ENCODE measurements at places on chromosomes 11 and 22.

- DNase-seq, result no peak
Measured at GRCh38 chr22:25375683-25376082, 156.2 kb downstream of the CRYBB2 start.

GRCh38 chr11:132992838-132993631 is 539.3 kb downstream of the OPCML start:
- DNase-seq, result peak; percentile 48

DNA sequence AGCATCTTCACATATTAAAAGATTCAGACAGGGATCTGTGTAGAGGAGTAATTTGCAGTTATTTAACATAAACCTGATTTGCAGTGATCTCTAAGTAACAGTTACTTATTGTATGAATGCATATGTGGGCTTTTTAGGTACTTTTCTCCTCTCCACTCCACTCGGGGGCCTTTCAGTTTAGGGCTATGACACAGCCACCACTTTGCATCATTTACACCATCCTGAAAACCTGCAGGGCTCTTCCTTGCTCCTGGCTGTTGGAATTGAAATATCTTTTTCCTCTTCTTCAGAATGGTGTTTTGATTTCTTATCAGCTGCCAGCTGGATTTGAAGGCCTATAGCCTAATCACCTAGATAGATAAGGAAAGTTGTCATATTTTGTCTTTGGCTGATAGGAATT is 580.8 kb downstream of the NELL1 start:
- DNase-seq, result no peak

DNA sequence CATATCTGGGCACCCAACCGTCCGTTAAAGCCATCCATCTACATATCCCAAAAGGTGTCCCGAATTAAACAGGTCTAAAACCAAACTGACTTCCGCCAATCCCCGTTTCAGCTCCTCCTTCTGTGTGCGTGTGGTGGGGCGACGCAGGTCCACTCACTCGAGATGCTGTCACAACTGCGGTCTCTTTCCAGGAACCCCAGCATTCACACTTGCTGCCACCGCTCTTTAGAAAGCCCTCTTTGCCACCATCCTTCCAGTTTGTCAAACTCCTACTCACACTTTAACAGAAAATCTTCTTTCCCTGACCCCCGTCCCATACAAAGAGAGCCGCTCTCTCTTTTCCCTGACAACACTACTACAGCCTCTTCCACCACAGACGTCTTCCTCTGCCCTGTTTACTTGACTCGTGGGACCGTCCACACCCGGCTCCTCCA is 467 bp downstream of the ESS2 start:
- no peak for DNase-seq

- DNase-seq, result no peak
Measured at GRCh38 chr11:105553025-105553424, 56.8 kb upstream of the GRIA4 start.

GRCh38 chr11:23425381-23425780 is 565.1 kb upstream of the CCDC179 start:
- DNase-seq, result peak; percentile 28

DNA sequence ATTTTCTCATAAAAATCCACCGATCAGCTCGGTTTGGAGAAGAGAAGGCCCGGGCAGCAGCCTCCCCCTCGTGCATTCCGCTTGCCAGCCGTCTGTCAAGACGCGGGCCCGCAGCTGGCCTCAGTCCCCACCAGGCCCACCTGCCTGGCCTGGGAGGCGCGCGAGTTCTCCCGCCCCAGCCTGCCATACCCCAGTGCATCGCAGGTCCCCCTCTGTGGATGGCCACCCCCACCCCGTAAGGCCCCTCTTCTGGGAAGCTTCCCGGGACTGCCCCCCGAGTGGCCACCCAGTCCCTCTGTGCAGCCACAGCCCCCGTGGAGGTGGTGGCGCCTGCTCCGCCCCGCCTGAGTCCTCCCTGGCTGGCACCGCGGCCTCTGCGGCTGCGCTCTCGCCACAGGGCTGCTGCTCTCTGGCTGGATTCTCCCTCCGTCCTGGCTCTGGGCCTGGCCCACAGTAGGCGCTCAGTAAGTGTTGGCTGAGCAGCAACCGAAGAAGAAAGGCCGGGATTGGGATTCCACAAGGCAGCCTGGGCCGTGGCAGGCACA is 74.0 kb upstream of the TCF20 start:
- DNase-seq, result peak; percentile 4

- DNase-seq, result no peak
Measured at GRCh38 chr11:2737226-2737590, 37.4 kb upstream of the KCNQ1OT1 start.

DNA sequence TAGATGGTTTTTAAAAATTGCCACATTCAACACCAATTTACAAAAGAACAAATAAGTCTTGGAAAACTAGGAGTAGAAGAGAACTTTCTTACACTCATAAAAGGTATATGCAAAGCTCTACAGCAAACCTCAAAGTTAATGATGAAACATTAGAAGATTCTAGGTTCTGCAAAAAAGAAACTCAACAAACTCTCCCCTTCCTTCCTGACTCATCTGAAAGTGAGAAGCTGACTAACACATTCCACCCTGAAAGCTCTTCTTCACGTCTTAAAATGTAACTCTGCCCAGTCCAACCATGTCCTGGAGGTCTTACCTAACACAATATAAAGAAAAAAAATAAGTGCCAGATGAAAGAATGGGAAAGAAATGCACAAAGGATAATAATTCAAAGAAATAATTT is 218.9 kb upstream of the ISX start:
- DNase-seq, result no peak

- no peak for DNase-seq
Measured at GRCh38 chr22:48319321-48320047, 1508.2 kb downstream of the BRD1 start.

GRCh38 chr11:83079820-83080219 is 8.1 kb upstream of the RAB30 start:
- DNase-seq, result no peak

- DNase-seq, result no peak
Measured at GRCh38 chr11:84899134-84899533, 728.0 kb downstream of the DLG2 start.

GRCh38 chr22:28112548-28113043 is 193.5 kb upstream of the PITPNB start:
- no peak for DNase-seq

DNA sequence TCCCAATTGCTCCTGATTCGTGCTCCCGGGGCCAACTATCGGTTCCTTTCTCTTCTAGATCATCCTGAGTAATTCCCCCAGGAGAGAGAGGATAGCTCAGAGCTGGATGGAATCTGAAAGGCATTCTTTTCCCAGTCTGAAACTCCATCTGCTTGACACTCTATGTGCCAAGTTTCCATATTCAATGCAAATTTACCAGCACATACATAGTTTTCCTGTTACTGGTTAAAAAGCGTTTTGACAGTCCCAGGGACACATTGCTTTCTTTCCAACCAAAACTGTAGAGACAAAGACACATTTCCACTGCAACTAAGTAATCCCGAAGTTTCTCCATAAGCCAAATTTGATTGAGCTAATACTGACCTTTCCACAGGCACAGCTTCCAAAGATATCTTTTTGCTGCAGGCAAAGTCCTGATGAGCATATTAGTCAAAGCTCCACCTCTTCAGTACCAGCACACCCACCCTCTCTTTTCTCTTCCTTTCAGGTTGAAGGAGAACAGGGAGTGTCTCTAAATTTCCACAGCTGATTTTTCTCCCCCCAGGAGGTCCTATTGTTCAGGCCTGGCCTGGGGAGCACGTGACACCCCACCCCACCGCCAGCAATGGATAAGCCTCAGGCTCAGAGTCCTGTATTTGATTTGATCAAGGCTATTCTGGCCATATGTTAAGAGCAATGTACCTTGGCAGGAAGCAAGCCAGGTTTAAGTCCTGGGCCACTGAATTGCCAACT is 9.7 kb upstream of the ANKK1 start:
- no peak for DNase-seq

- DNase-seq, result no peak
Measured at GRCh38 chr22:46251816-46252380, 1.8 kb upstream of the CDPF1 start.

DNA sequence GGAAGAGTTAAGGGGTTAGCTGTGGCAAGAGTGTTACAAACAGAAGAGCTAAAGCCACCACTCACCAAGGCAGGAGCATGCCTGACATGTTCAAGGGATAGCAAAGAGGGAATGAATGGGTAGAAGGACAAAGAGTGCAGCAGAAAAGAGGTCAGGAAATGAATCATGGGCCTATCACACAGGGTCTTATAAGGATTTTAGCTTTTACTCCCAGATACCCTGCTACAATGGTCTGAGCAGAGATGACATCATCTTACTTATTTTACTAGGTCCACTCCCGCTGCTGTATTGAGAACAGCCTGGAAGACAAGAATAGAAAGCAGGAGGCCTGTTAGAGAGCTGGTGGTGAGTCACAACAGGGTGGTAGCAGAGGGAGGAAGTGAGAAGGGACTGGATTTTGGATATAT is 9.8 kb downstream of the TRAF6 start:
- no peak for DNase-seq

DNA sequence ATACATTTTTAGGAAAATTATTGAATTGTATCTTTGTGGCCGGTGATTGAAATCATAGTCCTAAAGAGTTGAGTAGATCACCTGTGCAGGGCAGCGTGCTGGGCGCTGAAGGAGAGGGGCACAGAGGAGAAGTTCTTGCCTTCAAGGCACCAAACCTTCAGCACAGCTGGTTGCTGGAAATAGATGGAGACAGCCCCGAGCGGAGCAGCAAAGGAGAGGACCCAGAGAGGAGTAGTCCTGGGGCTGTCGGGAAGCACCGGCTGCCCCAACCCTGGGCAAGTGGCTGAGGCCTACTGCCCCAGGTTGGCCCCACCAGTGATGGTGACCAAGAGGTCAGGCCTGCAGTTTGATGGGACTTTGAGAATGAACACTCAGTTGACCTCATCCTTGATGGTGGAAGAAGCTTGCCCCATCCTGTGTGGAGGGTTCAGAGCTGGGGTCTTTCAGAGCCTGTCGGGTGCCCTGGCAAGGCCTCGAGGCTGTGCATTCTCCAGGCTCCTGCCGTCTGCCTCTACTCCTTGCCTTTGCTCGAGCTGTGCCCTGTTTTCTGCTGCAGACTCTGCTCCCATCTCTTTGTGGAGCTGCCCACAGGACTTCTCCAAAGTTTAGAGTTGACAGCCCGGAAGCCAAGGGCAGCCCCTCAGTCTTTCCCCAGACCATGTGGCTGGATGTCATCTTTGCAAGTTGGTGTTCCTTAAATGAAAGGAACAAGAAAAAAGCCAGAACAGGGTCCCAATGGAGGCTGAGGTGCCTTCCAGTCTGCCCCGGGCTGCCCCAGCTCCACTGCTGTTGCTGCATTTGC is 285.1 kb downstream of the TBC1D22A start:
- no peak for DNase-seq

- DNase-seq, result no peak
Measured at GRCh38 chr11:124339396-124340141, 19.6 kb upstream of the OR8D2 start.

GRCh38 chr11:16126362-16126761 is 230.0 kb downstream of the SOX6 start:
- peak; percentile 55 for DNase-seq

DNA sequence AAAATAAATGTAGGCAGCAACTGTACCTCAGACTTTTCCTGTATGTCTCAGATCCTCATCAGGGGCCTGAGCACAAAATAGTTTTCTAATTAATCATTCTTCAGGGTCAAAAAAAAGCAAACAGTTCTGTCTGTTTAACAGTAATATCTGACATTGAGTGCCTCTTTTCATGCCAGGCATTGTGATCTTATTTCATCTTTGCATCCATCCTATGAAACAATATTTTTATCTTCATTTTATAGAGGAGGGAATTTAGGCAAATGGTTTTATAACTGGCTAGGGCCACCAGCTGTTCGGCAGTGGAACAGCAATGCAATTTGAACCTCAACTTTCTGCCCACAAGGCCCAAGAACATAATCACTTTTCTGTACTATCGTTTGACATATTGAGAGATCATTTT is 145.6 kb downstream of the WNT7B start:
- DNase-seq, result no peak

DNA sequence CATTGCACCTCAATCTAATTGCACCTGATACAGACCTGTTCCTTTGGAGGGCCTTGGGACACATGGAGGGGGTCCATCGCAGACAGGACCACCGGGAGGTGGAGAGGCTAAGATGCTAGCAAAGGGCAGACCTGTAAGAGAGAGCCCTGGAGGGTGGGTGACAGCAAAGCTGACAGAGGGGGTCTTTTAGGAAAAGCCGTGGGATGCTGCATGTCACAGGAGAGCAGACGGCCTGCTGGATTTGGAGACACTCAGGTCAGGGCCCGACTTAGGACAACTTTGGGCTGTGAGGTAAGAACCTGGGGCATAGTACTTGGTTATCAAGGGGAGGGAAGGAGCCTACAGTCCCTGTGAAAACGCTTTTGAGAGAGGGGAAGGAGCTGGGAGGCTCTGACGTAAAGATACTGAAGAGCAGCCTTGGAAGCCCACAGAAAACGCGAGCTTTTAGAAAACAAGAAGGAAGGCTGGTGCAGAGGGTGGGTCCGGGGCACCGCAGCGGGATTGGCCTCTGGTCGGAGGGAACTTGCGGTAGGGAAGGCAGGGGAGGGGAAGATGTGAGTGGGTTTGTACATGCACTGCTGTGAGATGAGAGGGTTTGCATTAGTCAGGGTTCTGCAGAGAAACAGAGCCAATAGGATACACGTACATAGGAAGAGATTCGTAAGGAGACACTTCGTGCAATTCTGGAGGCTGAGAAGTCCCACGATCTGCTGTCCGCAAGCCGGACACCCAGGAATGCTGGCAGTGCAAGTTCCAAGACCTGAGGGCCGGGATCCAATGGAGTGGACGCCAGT is 868.5 kb downstream of the TBC1D22A start:
- no peak for DNase-seq

- DNase-seq, result no peak
Measured at GRCh38 chr11:47864901-47865300, 16.8 kb upstream of the NUP160 start.

DNA sequence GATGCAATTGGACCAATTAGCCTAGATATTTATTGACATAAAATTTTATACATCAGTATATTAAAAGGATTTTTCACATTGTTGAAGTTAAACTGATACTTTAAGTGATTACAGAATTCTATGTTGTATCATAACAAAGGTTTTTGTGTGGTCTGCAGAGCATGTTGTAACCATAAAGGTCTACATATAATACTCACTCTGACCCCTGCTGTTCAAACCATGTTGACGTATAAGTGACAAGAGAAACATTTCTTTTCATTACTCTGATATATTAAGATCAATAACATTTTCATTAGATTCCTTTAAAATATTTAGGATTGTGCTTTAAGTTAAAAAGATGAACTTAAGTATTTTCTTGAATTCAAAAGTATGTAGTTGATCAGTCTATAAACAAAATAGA is 63.9 kb downstream of the GAS2 start:
- DNase-seq, result no peak

GRCh38 chr11:132717824-132718223 is 814.5 kb downstream of the OPCML start:
- DNase-seq, result no peak

- no peak for DNase-seq
Measured at GRCh38 chr11:46249938-46250744, 27.3 kb upstream of the CREB3L1 start.

DNA sequence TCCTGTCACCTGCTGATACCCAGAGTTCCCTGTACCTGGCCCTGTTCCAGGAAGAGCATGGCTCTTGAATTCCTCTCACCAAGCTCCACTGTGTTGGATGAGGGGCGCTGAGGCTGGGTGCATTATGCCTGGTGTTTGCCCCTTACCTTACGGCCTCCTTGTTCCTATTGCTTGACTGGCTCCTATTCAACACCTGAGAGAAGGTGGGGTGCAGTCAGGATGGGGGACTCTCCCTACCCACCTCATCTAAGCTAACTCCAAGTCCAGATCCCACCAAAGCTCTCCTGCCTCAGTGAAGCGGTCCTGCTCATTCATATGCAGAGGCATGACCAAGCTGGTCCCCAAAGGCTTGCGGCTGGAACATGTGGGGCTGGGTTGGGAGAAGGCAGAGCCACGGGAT is 35.8 kb upstream of the RIC3 start:
- no peak for DNase-seq

GRCh38 chr11:9104580-9104979 is 13.2 kb upstream of the SCUBE2 start:
- no peak for DNase-seq
